T-cell (primary cell): ENCODE measurements at places on chromosomes 16 and 17.

DNA sequence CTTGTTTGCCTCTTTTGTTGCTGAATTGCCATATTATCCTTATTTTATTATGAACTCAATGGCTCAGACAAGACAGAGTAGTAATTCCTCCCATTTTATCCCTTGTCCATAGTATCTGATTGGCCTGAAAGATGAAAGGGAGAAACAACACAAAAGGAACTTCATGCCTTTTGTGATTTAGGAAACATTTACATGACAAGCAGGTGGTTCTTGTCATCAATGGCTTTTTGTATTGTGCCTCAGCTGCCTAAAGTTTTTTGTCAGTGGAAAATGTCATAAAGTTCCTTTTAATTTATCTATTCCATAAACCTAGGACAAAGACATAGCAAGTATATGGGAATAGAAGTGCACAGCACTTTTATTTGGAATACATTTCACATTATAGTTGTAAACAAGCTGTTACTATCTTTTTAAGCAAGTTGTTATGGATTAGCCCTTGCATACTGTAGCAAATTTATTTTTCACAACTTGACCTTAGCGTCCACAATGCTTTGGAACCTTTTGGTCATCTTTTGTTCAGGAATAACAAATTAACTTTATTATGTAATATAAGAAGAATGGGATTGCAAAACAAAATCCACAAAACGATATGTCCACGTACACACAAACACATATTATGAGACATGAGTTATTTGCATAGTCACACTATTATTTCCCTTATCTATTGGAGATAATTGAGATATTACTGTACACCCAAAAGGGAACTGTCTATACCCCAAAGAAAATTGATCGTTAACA is 12.4 kb upstream of the MPHOSPH6 start:
- no peak for DNase-seq

GRCh38 chr16:85777583-85778310 is 21.6 kb downstream of the EMC8 start:
- DNase-seq = no peak

GRCh38 chr16:57289391-57290257 is 5.2 kb upstream of the PLLP start:
- DNase-seq = no peak

- DNase-seq = no peak
Measured at GRCh38 chr17:39808409-39808997, 55.6 kb downstream of the IKZF3 start.

GRCh38 chr17:78678222-78678557 is 101.0 kb upstream of the DNAH17 start:
- DNase-seq = no peak

GRCh38 chr16:72110662-72111615 is 17.3 kb downstream of the DHX38 start:
- DNase-seq = no peak

GRCh38 chr16:53440125-53440524 is 5.9 kb downstream of the RBL2 start:
- DNase-seq = no peak

GRCh38 chr16:31501226-31501965 is 6.8 kb downstream of the RUSF1 start:
- DNase-seq = no peak

DNA sequence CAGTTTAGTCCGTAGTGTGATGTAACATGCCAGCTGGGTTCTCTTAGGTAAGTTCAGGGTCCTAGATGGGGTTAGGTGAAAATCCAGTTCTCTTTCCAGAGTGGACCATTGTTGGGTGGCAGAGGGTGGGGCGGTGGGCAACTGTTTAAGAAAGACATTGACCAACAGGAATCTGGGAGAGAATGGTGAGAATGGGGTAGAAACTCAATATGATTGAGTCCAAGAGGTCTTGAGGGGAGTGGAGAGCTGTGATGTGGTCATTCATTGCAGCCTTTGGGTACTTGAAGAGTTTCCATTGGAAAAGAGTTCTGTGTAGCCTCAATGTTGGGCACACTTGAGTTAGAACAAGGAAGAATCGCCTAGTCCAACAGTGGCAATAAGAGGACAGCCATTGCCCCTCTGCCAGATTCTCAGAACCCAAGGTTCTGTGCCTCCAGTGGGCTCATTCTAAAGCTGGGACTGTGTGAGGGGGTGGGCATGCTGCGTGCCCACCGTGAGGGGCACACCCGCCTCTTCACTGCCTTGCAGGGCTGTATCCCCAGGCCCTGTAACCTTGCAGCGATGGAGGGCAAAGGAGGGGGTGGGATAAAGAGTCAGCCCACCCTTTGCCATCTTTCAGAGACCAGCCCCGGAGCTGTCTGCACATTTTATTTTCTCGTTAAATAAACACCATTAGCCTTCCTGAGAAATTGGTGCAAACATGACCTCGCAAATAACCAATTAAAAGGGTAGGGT is 208.1 kb downstream of the CCDC182 start:
- no peak for DNase-seq

DNA sequence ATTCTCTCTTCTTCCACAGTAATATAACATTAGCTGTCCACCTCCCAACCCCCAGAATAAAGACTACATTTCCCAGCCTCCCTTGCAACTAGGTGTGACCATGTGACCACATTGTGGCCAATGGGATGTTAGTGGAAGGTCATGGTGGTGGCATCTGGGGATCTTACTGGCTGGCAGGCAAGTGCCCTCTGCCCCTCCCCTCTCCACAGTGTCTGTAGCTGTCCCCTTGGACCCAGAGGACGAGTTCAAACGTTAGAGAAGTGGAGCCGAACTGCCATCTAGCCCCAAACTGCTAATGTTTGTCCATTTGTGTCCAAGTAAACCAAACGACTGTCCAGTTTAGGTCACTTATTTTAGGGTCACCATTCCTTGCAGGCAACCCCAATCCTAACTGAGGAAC is 26.6 kb upstream of the KCNG4 start:
- no peak for DNase-seq

- DNase-seq = no peak
Measured at GRCh38 chr17:37859451-37859850, 64.8 kb upstream of the TBC1D3K start.

DNA sequence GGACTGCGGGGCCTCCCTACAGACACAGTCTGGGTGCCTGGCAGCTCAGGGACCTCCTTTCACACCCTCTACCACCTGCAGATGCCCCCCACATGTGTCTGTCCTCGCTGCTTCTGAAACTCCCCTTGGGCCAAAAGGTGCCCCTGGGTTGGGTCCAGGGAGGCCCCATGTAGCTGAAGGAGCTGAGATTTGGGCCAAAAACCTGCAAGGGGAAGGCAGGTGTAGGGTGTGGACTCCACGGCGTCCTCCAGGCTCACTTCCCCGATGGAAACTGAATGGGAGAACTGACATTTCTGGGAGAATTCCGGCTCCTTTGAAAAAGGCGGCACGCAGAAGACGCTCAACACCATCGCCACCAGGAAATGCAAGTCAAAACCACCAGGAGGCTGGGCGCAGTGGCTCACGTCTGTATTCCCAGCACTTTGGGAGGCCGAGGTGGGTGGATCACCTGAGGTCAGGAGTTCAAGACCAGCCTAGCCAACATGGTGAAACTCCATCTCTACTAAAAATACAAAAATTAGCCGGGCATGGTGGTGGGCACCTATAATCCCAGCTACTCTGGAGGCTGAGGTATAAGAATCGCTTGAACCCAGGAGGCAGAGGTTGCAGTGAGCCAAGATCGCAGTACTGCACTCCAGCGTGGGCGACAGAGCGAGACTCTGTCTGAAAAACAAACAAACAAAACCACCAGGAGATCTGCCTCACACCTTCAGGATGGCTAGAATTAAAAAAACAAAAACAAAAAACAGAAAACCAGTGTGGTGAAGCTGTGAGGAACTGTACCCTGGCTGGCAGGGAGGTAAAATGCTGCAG is 13.2 kb upstream of the BAIAP2 start:
- DNase-seq = no peak

DNA sequence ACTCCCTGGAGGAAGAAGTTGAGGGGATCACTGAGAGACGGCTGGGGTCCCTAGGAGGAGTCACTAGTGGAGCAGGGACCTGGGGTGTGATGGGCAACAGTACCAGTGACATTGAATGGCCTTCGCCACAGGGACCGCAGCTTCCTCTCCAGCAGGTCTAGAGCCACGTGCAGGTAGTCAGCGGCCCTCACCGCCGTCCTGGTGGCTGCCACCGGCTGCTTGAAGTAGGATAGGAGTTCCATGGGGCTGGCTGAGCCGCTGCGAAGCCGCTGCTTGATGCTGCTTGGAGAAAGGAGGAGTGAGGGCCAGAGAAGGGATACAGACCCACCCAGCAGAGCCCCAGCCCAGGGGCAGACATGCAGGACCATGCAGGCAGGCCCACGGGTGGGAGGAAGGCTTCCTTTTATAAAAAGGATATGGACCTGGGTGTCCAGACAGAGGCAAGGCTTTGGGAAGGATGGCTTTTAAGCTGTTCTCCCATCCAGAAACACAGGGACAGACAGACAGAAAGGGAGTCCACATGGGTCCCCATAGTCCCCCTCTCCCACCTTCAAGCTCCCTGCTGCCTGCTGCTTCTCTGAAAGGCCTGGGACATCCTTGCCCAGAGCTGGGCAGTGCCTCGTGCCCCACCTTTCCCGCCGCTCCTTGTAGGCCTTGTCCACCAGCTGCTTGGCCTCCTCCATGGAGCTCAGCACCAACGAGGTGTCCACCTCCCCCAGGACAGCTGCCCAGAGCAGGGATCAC is 827 bp downstream of the MPO start:
- no peak for DNase-seq
